ENCODE measurements at places on chromosomes 1 and 21.

DNA sequence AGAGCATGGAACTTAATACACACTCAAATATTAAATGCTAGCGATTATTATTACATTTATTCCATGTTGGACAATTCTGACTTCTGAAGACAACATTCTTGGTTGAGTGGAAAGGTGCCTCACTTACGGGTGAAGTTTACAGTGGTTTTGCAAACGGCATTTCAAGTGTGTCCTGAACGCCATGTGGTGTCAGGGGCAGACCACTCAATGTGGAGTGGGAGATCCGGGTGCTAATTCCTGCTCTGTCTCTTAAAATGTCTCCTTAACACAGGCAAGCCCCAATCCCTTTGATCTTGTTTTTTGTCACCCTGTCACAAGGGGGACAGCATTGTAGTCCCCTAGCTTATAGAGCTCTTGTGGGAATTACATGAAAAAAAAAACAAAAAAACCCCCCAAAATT lies 5.6 kb upstream of the TDRD10 start:
- DNase-seq, result no peak

DNA sequence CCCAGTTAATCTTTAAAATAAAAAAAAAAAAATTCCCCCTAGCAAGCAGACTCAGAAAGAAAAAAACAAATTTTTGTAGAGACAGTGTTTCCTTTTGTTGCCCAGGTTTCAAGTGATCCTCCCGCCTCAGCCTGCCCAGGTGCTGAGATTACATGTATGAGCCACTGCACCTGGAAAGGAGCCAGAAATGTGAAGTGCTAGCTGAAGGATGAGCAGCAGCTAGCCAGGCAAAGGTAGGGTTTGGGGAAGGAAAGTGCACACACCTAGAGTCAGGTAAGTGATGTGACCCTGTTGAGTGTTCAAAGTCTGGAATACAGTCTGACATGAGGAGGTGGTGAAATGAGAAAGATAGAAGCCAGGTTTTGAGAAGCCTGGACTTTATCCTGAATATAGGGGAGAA lies 1.7 kb downstream of the AKR1A1 start:
- DNase-seq, result no peak

DNA sequence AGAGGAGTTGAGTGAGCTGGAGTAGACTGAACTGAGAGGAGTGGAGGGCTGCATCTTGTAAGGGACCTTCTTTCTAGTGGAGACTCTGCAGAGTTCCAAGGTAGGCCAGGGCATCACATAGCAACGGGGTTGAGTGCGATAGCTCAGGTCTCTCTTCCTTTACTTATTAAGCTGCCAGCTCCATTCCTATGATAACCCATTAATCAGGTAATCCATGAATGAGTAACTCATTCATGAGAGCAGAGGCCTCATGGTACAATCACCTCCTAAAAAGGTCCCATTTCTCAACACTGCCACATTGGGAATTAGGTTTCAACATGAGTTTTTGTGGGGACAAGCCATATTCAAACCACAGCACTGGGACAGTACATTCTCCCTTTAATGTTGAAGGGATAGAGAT lies 21.3 kb downstream of the VN1R5 start:
- DNase-seq, result no peak

- DNase-seq, result peak; percentile 50
These were observed 123.7 kb downstream of the ACTL8 start for GRCh38 chr1:17878837-17879236.

DNA sequence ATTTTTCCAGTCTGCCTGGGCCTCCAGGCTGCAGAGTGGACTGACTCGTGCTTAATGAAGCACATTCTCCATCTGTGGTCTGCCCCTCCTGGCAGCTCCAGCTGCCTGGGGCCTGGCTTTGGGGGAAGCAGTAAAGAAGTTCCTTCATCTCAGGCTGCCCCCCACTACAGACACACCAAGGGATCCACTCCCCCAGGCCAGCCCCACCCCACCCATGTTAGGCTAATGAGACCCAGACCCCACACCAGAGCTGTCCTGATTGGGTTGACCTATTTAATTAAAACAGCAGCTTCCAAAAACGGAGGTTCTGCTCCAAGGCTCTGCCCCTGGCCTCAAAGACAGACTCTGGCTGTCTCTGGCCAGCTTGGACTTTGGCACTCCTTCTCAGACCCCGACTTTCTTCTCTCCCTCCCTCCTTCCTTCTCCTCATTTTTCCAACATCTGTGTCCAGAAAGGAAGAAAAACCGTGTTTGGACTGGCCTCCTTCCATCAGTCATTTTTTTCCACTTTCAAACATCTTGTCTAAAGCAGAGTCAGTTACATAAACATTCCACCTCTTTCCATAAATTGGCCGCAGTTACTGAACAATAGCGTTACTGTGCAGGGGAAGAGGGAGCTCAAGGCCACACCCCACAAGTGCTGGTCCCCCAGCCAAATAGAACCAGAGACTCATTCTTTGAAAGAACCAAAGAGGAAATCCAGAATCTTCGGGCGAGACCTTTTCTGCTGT lies 29.7 kb downstream of the SERTAD4 start:
- DNase-seq, result no peak

DNA sequence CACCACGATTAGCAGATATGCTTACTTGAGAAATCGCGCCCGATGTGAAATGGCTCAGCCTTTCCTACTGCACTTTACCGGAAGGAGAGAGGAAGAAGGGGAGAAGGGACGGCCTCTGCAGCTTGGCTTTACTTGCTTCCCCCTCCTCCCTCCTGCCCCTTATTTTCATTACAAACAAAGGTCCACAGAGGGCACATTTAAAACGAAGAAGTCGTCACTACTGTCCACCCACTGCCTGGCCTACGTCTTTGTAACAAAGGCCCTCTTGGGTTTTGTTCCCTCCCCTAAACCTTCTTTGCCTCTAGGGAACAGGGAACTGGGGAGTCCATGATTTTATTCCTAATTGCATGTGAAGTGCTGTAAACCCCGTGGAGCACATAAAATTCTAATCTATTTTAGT lies 308.5 kb downstream of the LMX1A start:
- DNase-seq, result no peak

DNA sequence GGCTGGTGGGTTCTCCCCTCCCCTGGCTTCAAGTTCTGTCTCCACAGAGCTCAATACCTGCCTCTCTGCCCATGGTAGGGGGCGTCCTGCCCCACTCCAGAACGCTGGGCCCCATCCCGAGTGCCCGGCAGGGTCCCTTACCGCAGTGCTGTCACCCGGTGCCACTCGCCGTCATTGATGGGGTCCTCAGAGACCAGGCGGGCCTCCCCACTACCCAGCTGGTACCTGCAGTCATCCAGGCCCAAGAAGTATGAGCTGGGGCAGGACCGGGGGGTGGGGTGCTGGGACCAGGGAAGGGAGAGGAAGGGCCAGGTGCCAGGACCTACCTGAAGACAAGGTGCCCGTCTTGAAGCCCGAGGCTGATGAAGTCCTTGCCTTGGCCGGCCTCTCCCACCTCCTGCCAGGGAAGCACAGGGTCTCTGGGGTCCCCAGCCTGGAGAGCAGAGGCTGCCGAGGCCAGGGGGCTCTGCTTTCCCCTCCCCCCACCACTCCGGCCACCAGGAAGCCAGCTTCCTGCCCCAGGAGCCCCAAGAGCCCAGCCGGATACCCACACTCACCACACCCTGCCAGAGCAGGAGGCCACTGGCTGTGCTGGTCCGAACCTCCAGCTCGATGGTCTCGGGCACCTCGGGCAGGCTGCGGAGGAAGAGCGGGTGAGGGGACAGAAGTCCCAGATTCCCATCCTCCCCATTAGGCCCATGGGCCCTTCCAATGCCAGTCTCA lies 12.1 kb downstream of the LDLRAD2 start:
- DNase-seq, result no peak

GRCh38 chr1:25756215-25756614 lies 43.8 kb upstream of the SELENON start:
- no peak for DNase-seq

All from AG04449 (cell line).